Left renal cortex interstitium (tissue), 4 donors: ENCODE measurements at places on chromosomes 11 and 22. TPM values are rescaled to one million over a fixed set of nuclear protein-coding genes. Genes with fewer than 3 reads are reported as not detected.

GRCh38 chr22:42581762-42582716, 28.3 kb downstream of the SERHL2 start:
- peak; percentile 68 for DNase-seq

Gene CBX7
- 10.2 TPM for polyA plus RNA-seq

DNA sequence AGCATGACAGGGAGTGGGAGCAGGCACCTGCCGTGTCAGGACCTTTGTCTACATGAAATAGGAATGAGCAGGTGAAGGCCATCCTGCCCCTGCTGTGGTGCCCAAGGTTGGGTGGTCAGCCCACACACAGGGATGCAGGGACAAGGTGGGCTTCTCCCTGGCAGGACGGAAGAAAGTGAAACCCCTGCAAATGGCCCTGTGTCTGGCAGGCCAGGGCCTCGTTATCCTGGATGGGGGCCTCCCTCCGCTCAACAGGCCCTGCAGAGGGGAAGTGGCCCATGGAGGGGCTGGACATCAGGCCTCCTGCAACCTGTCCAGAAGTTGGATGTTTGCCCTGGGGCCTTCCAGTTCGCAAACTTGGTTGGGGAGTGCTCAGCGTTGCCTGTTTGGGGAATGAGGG, 14.9 kb downstream of the TOB2 start:
- no peak for DNase-seq

- DNase-seq: no peak
These were observed 613.8 kb upstream of the TENM4 start for GRCh38 chr11:80054582-80055165.

- DNase-seq: no peak
These were observed 10.4 kb downstream of the PISD start for GRCh38 chr22:31651664-31652063.

- DNase-seq: no peak
These were observed at the start of gene SRSF8 for GRCh38 chr11:95066716-95067038. TSS of gene SRSF8 (plus strand) at chr11:95066919. CDS start at chr11:95067227, 308 bp downstream.

Gene ZNRF3
- polyA plus RNA-seq: 31.3 TPM

DNA sequence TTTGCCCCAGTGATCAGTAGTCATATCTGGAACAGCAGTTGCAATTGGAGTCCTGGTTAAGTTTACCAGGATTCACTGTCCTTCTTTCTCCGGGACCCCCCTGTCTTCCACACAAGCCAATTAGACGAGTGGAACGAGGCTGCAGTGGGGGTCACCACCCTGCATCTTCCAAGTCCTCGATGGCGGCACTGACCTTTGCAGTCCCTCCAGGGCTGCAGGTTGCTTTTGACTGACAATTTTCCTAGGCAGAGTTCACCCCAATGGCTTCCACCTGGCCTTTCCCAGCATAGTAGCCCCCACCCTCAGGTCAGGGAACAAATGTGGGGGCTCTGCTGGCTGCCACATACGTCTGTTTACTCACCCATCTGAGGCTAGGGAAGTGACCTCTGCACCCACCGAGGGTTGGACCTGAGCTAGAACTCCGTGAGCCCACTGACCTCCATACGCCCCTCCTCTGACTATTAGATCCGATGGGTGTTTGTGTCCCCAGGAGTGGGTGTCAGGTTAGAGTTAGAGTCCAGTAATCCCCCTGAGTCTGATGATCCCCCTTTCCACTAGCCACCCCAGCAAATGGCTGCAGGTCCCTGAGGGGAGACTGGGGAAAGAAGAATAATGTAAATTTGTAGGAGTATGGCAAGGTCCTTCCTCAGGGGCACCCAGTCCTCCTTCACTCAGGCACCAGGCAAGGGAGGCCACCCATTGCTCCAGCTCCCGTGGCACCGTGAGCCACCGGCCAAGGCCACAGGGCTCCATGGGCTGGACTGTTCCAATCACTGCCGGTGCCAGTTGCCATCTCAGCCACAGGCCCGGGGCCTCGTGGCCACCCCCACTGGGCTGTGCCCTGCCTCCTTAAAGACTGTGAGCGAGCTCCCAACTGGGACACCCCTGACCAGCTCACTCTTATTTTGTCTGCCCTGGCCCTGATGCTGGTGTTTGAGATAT, 5.5 kb downstream of the C11orf21 start:
- no peak for DNase-seq

DNA sequence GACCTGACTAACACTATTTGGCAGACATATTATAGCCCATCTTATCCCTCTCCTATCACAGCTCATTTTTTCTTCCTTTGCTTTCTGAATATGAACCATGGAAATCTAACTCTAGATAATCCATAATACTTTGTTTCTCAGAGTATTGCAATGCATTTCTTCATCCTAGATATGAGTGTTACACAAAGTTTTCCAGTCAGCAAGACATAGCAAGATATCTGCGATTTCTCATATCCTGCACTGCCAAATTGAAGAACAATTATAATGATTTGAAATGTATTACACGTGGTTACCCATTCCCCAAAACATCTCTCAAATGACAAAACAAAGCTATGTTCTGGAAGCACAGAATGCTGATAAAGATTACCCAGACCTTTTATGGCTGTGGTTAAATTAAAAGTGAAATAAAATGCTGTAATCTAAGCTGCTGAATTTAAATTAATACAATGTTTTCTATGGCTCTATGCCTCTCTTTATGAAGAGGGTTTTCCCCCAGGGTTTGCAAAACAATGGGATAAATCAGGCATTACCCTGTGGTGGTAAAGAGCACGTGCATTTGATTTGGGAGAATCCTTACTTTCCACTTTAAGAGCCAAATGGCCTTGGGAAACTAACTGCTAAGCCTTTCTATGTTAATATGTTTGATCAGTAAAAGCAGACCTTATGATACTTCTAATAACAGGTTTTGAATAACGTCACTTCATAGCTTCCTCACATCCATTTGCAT, 1291.0 kb upstream of the CNTN5 start:
- DNase-seq: no peak

DNA sequence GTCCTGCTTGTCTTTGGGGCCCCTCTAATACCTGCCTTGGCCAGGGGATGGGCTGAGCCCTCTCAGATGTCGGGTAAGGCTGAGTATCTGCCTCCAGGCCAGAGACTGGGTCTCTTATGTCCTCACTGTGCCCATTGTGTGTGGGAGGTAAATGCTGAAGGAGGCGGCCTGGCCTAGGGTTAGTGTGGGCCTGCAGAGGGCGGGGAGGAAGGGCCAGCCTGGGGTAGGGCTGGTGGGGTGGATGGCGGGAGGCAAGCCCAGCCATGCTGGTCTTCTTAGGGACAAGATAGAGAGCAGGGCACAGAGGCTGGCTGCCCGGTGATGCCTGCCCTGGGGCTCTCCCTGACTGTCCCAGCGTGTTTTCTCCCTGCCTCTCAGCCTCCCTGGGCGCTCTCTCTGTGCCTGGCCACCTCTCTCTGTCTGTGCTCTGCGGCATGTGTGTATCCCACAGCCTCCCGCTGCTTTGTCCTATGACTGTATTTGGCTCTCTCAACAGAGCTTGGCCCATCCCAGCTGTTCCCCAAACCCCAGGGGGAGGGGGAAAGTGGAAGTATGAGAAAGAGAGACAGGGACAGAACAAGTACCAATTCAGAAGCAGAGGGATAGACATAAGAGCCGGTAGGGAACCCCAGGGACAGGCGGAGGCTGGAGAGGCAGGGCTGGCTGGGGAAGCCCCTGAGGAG, 57.0 kb downstream of the PDE2A start:
- DNase-seq: peak; percentile 31

Gene PKNOX2
- 13.4 TPM for polyA plus RNA-seq

DNA sequence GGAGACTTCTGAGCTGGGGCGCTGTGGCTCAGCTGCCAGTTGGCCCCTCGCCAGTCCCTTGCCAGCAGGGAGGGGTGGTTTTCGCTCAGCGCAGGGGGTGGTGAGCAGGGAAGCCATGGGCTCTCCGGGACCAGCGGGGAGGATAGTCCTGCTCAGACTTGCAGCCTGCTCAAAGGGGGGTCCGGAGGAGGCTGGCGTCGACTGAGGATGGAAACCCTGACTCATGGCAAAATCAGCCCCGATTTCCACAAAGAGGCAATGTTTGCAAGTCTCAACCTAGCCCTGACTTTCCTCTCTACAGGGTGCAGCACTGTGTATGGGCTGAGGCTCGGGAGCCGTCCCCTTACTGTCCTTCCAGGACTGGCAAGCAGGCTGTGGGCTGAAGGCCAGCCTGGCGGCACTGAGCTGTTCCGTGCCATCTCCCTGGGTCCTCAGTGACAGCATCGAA, 35.1 kb downstream of the FBLN1 start:
- DNase-seq: no peak

GRCh38 chr11:124759266-124760204, 2.6 kb downstream of the ESAM start:
- no peak for DNase-seq

GRCh38 chr11:28860893-28861292, 752.7 kb downstream of the METTL15 start:
- DNase-seq: no peak
